Heart left ventricle (tissue), 16 donors: ENCODE measurements at places on chromosomes 7 and 10. TPM values are rescaled to one million over a fixed set of nuclear protein-coding genes. Genes with fewer than 3 reads are reported as not detected.

DNA sequence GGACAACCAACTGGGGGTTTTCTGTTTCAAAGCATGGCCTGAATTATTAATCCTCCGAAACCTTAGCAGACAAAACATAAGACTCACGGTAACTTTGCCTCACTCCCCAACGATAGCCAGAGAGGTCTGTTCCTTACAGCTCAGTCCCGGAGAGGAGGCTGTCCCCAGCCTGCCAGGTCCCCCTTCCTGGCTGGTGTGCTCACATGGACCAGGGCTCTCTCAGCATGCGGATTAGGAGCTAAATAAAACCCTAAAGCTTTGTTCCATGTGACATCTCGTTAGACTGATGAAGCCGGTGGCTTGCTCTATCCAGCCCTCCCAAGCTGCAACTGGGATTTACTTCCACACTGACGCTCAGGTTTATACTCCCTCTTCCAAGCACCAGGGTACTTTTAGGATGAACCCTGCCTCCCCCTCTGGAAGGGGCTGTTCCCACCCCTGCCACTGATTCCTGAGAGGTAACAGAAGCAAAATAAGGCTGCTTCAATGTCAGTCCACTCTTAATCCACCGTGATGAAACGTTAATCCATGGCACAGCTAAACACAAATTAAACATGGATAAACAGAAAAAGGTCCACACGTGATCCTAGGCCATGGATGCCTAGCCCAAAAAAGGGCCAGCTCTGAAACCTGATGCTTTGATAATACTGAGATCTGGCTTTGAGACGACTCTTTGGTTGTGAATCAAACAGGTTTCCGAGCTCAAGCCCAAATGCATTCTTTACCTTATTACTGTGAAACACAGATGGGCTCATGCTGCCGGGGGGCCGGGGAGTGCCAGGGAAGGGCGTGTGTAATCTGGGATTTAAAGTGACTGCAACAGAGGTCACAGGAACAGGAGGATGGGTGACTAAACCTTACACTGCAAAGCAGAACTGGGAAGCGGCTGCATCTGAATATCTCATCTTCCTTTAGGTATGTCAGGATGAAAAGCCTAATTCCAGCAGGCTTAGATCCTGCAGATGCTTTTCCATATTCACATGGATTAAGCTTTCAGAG is 86.2 kb downstream of the ZRANB1 start:
- peaks cover 9% of the 10 kb centered on the region for H3K36me3 ChIP-seq
- no peak for DNase-seq
- no peaks in the 10 kb centered on the region for H3K27me3 ChIP-seq
- no peak overlapping the region for H3K4me3 ChIP-seq
- no peak overlapping the region for H3K27ac ChIP-seq
- peaks cover 27% of the 10 kb centered on the region for H3K4me1 ChIP-seq

- no peaks in the 10 kb centered on the region for H3K36me3 ChIP-seq
- H3K27ac ChIP-seq = no peak overlapping the region
- no peaks in the 10 kb centered on the region for H3K27me3 ChIP-seq
- no peaks in the 10 kb centered on the region for H3K4me1 ChIP-seq
Observed at GRCh38 chr10:113097036-113097435, 147.0 kb downstream of the TCF7L2 start.

The CALML3 gene
- not detected for total RNA-seq

The LGI1 gene
- not detected for total RNA-seq

The VWC2 gene
- 6.7 TPM for total RNA-seq

- H3K36me3 ChIP-seq = no peaks in the 10 kb centered on the region
- peaks cover 15% of the 10 kb centered on the region for H3K4me1 ChIP-seq
- peak overlapping the region; percentile 37 for H3K27ac ChIP-seq
- no peaks in the 10 kb centered on the region for H3K27me3 ChIP-seq
Observed at GRCh38 chr10:49138361-49138891, 4.6 kb upstream of the FAM170B start.

- no peaks in the 10 kb centered on the region for H3K36me3 ChIP-seq
- peak; percentile 37 for DNase-seq
Observed at GRCh38 chr7:94452239-94452638, 57.4 kb upstream of the CASD1 start.

DNA sequence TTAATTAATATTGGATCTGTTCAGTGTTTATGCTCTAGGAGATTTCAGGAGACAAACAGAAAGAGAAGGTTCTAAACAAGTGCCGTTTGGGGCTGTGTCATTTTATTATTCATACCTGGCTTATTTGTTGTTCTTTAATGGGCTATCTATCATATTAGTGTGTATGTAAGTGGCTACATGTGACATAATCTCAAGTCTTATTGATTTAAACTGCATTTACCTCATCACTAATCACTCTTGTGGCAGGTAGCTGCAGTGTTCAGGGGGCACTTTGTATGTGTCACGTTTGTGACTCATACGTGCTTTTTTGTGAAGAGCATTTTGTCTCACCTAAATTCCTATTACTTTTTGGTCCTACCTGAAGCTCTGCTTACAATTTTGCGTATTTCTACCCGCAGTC is 95.4 kb downstream of the EXOC4 start:
- no peak overlapping the region for H3K4me3 ChIP-seq
- peaks cover 13% of the 10 kb centered on the region for H3K4me1 ChIP-seq
- no peak overlapping the region for H3K27ac ChIP-seq
- no peaks in the 10 kb centered on the region for H3K27me3 ChIP-seq

DNA sequence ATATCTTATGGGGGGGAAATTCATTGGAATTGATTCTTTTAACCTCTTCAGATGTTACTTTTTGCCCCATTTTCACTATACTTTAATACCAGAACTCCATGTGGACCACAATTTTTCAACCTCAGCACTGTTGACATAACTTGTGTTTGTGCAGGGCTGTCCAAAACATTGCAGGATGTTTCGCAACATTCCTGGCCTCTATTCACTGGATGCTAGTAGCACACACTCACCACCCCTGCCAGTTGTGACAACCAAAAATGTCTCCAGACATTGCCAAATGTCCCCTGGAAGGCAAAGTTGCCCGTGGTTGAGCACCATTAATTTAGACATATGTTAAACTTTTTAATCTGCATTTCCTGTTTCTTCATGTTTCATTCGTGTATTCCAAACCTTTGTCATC is 234.7 kb downstream of the GFRA1 start:
- no peaks in the 10 kb centered on the region for H3K4me1 ChIP-seq
- H3K4me3 ChIP-seq = no peak overlapping the region
- no peak overlapping the region for H3K27ac ChIP-seq
- DNase-seq = peak; percentile 44
- no peaks in the 10 kb centered on the region for H3K36me3 ChIP-seq

The GRB10 gene
- 38.2 TPM for total RNA-seq
